ENCODE measurements at places on chromosomes 6 and 20. TPM values are rescaled to one million over a fixed set of nuclear protein-coding genes. Genes with fewer than 3 reads are reported as not detected.

- H3K4me3 ChIP-seq, result peak overlapping the region; percentile 73
- no peaks in the 10 kb centered on the region for H3K36me3 ChIP-seq
- H3K4me1 ChIP-seq, result peaks cover 6% of the 10 kb centered on the region
- no peak overlapping the region for H3K27ac ChIP-seq
Measured at GRCh38 chr6:117908246-117909068, 1.4 kb downstream of the SLC35F1 start.

DNA sequence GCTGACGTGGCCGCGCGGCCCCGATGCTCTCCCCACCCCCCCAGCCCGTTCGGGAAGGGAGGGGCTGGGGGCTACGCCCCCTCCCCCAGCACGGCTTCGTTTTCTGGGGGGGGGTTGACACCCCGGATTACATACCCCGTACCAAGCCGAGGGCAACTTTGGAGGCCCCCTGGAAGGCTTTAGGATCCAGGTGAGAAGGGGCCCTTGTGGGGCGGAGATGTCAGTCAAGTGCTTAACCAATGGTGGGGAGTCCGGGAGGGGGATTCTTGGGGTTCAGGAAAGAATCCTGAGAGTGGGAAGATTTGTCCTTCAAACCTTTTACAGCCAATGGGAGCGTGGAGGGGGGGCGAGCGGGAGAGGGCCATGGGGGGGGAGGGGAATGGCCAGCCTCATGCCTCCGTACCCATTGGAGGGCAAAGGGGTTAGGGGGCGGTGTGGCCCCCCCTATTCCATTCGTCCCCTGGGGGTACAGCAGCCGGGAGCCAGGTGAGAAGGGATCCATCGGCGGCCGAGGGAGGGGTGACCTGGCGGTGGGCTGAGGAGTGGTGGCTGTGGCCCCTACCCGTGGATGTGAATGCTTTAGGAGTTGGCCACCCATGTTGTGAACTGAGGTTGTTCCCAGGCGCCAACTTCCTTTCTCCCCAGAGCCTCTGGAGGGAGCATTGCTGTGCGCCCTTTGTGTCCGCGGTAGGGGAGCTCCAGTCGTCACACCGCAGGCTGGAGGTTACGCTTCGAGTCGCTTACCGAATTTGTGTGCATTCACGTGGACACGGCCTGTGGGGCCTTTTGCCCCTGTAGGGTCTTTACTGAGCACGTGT, 682 bp downstream of the BRD2 start:
- DNase-seq, result peak; percentile 88
- peak overlapping the region; percentile 79 for H3K4me3 ChIP-seq
- H3K27ac ChIP-seq, result peak overlapping the region; percentile 100
- H3K27me3 ChIP-seq, result no peaks in the 10 kb centered on the region
- H3K36me3 ChIP-seq, result peaks cover 8% of the 10 kb centered on the region

DNA sequence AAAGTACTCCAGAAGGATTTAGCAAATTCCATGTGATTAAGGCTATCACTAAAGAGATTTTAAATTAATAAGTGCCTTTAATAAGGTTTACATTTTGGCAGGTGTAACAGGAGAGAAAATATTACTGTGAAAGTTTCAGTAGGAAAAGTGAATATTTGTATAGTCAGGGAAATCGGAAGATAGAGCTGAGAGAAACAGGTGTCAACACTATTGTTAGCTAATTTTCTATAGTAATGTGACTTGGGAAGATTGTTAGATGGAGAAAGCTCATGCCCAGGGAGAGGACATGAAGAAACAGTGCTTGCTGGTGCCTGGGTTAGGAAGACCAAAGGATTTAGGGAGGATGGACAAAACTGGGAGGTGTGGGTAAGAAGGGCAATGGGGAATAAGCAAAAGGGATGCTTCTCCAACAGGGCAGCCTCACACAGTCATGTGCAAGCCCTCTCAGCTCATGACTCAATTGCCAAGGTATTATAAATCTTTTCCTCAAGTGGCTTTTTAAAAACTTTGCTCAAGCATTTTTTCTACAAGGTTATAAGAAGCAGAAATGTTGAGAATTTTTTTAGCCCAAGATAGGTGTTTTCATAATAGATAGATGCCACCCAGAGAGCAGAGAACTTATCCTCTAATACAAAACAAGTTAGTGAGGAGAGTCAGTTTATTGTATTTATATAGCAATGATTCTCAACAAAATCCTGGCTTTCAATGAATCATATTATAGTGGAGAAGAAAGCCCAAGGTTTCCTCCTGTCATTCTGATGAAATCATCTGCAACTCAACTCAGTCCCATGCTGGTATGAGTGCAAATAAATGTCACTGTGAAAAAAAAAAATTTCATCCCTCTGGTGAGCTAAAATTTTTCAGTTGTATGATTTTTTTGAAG, 325.2 kb upstream of the NT5E start:
- no peaks in the 10 kb centered on the region for H3K36me3 ChIP-seq
- H3K27ac ChIP-seq, result no peak overlapping the region
- no peak for DNase-seq
- H3K4me1 ChIP-seq, result no peaks in the 10 kb centered on the region

- DNase-seq, result no peak
- no peak overlapping the region for H3K27ac ChIP-seq
- peaks cover 2% of the 10 kb centered on the region for H3K36me3 ChIP-seq
- H3K27me3 ChIP-seq, result no peaks in the 10 kb centered on the region
- no peaks in the 10 kb centered on the region for H3K4me1 ChIP-seq
Measured at GRCh38 chr20:58286729-58287128, 22.8 kb upstream of the RAB22A start.

GRCh38 chr6:20559924-20560551, 25.8 kb downstream of the CDKAL1 start:
- no peak for DNase-seq
- H3K4me3 ChIP-seq, result peak overlapping the region; percentile 31
- no peaks in the 10 kb centered on the region for H3K36me3 ChIP-seq

- H3K4me1 ChIP-seq, result peaks cover 4% of the 10 kb centered on the region
- no peak overlapping the region for H3K4me3 ChIP-seq
- DNase-seq, result no peak
- H3K27me3 ChIP-seq, result no peaks in the 10 kb centered on the region
Measured at GRCh38 chr6:34912715-34913464, 23.8 kb downstream of the ANKS1A start.

GRCh38 chr20:57628047-57628961, 8.1 kb upstream of the ZBP1 start:
- no peaks in the 10 kb centered on the region for H3K36me3 ChIP-seq
- peak overlapping the region; percentile 71 for H3K27ac ChIP-seq
- H3K27me3 ChIP-seq, result peaks cover 18% of the 10 kb centered on the region
- no peak overlapping the region for H3K4me3 ChIP-seq

DNA sequence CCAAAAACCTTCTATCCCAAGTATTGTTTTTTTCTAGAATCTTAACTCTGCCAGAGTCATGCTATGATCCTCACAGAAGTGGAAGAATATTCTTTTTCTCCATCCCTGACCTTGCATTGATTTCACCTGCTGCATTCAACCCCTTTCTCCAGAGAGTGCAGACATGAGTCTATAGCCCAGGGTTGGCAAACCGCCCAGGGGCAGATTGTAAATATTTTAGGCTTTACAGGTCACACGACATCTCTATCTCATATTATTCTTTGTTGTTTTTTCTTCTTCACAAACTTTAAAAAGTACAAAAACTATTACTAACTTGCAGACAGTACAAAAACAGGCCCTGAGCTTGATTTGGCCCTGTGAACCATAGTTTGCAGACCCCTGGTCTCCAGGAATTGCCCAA, 112.1 kb upstream of the ASF1A start:
- peaks cover 6% of the 10 kb centered on the region for H3K4me1 ChIP-seq
- no peak for DNase-seq
- H3K27me3 ChIP-seq, result no peaks in the 10 kb centered on the region
- H3K4me3 ChIP-seq, result no peak overlapping the region
- no peaks in the 10 kb centered on the region for H3K36me3 ChIP-seq

GRCh38 chr6:148671085-148671484, 75.7 kb upstream of the UST start:
- no peak overlapping the region for H3K27ac ChIP-seq
- no peak overlapping the region for H3K4me3 ChIP-seq
- H3K4me1 ChIP-seq, result no peaks in the 10 kb centered on the region
- DNase-seq, result no peak

DNA sequence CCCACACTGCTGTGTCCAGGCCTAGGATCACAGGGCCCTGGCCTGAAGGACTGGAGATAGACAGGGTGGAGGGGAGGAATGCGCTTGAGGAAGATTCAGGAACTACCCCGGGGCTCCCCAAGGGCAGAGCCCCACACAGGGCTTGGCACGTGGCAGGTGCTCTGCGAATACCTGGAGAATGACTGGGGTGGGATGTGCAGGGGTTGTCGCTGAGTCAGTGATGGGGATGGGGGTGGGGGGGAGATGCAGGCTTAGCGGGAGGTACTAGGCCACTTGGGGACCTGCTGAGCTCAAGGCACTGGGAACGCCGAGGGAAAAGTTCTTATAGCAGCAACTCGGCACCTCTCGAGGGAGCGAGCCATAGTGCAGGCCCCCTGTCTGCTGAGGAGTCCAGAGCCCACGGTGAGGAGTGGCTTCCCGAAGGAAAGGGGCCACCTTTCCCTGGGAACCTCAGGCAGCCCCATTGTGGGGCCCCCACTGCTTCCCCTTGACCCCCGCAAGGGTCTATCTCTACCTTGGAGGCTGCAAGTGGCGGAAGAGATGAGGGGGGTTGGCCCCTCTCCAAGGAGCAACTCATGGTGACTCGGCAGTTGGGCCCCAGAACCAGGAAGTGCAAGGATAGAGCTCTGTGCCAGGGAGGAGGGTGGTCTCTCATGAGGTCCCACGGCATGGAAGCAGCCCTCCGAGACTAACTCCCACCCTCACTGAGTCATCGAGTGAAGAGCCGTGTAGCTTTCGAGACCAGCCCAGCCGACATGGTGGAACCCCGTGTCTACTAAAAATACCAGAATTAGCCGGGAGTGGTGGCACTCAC, 33.1 kb downstream of the SRC start:
- no peaks in the 10 kb centered on the region for H3K36me3 ChIP-seq
- no peak overlapping the region for H3K27ac ChIP-seq
- H3K4me3 ChIP-seq, result no peak overlapping the region
- no peaks in the 10 kb centered on the region for H3K27me3 ChIP-seq
- H3K4me1 ChIP-seq, result no peaks in the 10 kb centered on the region
- DNase-seq, result no peak

DNA sequence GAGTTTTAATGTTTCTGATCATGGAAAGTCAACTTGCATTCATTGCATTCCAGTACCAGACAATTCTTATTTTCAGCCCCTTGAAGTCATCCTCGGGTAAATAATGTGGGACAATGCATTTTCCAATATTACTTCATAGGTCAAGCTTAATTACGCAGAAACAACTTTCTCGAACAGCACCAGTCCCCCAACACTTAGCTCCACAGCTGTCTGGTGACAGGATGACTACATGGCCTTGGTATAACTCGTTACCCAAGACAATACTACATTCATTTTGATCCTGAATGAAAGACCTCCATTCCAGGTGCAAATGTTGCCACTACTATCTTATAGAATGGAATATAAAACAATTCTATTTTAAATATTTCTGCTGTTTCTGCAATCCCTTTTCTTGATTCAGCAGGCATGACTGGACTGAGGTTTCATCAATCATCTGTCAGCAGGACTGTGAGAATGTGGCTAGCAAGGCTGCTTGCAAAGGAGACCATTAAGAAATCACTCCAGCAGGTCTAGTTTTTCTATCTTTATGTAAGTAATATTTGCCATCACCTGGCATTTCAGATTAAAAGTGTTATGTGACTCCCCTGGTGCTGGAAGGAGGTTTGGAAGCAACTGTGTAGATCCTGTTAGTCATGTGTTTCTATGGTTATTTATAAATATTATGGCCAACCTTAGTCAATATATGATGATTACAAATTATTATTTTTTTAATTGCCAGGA, 147.9 kb downstream of the HAO1 start:
- DNase-seq, result no peak
- no peaks in the 10 kb centered on the region for H3K27me3 ChIP-seq
- H3K36me3 ChIP-seq, result no peaks in the 10 kb centered on the region
- no peak overlapping the region for H3K4me3 ChIP-seq

DNA sequence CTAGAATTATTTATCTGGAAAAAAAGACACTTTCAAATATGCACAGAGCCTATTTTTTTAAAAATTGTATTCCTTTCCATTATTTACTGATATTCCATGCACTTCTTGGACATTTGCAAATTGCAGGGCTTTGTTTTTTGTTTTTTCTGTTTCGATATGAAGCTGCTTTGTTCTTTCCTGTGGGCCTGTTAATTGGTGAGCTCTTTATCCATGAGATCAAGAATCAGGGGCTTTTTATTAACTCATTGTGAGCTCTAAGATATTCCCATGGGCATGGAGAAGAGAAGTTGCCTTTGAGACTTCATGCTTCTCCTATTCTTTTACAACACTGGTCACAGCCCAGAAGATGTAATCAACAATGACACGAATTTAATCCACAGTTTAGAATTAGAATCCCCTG, 145.1 kb downstream of the SAMD5 start:
- H3K36me3 ChIP-seq, result no peaks in the 10 kb centered on the region
- no peaks in the 10 kb centered on the region for H3K4me1 ChIP-seq
- DNase-seq, result no peak
- H3K27me3 ChIP-seq, result no peaks in the 10 kb centered on the region
- no peak overlapping the region for H3K4me3 ChIP-seq
- no peak overlapping the region for H3K27ac ChIP-seq

DNA sequence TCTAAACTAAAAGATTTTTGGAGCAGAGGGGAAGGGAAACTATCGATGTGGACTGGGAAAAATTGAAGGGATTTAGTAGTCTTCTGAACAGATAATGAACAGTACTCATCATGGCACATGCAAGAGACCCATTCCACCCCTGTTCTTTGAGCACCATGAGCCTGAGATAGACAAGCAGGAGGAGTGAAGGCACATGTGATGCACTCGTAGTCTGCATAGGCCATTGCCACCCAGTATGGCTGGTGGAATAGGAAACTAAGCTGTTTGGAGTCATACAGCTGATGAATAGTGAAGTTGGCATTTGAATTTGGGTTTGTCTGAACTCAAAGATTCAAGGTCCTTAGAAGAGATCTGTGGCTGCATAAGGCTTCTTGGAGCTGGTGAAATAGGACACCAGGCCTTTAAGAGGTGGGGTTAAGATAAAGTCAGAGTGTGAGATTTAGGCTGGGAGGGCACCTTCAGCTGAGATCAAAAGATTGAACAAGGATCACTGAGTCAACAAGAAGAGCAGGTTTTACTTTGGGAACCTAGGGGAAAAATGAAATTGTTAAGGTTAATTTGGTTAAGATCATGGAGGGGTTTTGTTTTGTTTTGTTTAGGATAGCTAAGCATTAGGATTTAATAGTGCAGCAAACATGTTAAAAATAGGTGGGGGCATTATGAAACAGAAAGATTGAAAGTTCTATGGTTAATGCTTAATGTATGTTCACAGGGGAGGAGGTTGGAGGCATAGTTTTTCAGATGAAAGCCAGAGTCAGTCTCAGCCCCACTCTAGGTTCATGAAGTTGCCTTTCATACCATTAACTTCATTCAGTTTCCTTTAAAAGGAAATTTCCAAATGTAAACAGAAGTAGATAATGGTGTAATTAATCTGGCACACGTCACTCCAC, 148.8 kb downstream of the ARID1B start:
- H3K27ac ChIP-seq, result no peak overlapping the region
- H3K36me3 ChIP-seq, result no peaks in the 10 kb centered on the region
- DNase-seq, result no peak
- no peak overlapping the region for H3K4me3 ChIP-seq

The SLPI gene
- total RNA-seq, result 5.7 TPM

The MCCD1 gene
- not detected for total RNA-seq

The B3GAT2 gene
- not detected for total RNA-seq

The FOXC1 gene
- total RNA-seq, result 1.8 TPM

The PI3 gene
- total RNA-seq, result 0.54 TPM

Measured in psoas muscle (tissue), 8 donors.